Activated naive CD4-positive, alpha-beta T cell treated with Interleukin-2 at 50 U/mL for 16 hours (primary cell): ENCODE measurements at places on chromosomes 2 and 18.

- no peak for DNase-seq
These were observed 402.0 kb downstream of the ALK start for GRCh38 chr2:29519338-29519925.

- no peak for DNase-seq
These were observed 71.5 kb downstream of the SFXN5 start for GRCh38 chr2:72999729-73000725.

- no peak for DNase-seq
These were observed 222.1 kb downstream of the ANKRD30B start for GRCh38 chr18:14970027-14970426.

GRCh38 chr2:172777431-172777830 is 41.8 kb downstream of the RAPGEF4 start:
- DNase-seq = no peak

GRCh38 chr2:9657083-9657482 is 26.3 kb upstream of the YWHAQ start:
- no peak for DNase-seq

- no peak for DNase-seq
These were observed 386.5 kb upstream of the SLC39A10 start for GRCh38 chr2:195270466-195271039.

GRCh38 chr18:80004600-80005342 is 16.4 kb upstream of the TXNL4A start:
- DNase-seq = no peak

GRCh38 chr2:168396131-168396530 is 59.9 kb upstream of the CERS6 start:
- no peak for DNase-seq

- no peak for DNase-seq
These were observed 125.6 kb downstream of the CACNB4 start for GRCh38 chr2:151973013-151973900.

DNA sequence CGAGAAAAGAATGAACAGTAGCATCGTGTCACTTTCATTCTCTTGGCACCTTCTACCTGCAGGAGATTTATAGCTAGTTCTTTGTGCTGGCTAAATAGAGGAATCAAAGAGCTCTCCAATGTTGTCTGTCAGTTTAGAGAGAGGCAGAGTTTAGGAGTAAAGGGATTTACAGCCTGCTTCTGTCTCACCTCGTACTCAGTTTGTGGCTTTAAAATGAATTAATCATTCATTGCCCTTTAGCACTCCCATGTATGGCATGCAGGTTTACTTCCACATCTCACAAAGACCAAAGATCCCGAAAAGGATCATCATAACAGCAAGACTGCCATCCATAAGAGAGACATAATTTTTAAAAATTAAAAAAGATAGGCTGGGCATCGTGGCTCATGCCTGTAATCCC is 42.4 kb upstream of the ATL2 start:
- no peak for DNase-seq

GRCh38 chr2:240728827-240729226 is 37.2 kb downstream of the AQP12A start:
- no peak for DNase-seq

DNA sequence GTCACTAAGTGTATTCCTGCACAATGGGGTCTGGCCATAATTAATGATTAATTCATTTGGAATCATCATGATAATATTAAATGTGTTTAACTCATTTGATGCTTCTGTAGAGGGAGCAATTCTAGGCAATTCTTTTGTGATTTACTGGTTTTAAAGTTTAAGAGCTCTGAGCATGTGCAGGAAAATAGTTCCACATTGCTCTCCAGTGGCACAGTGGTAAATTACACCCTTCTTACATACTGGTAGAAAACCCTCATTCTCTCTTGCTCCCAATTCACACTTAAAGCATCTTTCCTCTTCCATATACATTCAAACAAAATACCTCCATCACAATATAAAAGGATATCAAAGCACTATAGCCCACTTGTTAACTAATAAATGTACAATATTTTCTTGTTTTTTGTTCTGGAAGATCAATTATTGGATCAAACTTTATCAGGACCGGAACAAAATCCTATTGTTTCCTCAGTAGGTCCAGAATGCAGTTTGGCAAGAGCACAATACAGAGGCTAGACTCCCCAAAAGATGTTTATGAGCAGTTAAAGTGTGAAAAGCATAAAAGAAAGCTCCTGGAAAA is 844.3 kb downstream of the MBD2 start:
- DNase-seq = no peak

- no peak for DNase-seq
These were observed 46.0 kb downstream of the ZNF516 start for GRCh38 chr18:76449111-76449453.

DNA sequence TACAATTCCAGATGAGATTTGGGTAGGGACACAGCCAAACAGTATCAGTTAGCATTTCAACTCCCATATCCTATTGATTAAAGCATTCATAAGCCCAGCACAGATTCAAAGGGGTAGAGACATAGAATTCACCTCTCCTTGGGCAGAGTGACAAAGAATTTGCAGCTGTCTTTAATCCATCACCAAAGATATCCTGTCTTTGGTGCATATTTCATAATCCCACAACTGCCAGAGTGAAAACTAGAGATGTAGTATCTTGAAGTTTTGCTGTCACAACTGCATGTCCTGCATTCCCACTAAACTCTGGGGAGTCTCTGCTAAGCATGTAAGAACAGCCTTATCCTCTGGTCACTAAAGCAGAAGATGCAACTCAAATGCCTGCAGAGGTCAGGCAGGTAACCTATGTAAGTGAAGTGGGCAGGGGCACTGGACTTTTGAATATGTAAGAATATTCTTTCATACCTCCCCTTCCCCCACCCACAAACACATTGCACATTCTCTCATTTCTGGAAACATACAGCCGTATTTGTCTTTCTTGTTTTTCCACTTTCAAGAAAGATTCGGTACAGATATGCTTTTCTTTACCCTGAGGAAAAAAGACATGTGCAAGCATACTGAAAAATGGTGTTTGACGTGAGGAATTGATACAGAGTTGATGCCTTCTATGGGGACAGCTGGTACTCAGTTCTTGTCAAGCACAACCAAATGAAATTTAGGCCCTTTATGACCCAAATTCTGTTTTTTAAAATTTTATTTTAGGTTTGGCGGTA is 283.1 kb downstream of the SP3 start:
- no peak for DNase-seq

DNA sequence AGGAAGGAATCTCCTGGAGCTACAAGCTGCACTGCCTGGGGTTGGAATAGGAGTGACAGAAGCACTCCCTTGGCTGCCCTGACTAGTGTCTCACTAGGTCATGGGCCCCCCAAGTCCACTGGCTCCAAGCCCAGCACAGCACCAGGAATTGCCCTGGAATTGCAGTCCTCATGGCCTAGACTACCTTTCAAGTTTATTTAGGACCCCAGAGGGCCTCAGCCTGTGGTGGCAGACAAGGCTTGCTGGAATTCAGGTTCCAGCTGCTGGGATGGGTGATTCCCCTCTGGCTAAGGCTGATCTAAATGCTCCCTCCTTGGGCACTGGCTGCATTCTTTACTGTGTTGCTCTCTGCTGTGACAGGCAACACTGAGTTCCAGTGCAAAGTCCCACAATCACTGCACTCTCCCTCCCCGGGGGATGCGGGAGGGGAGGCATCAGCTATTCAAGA is 14.0 kb downstream of the STRADB start:
- DNase-seq = no peak

- no peak for DNase-seq
These were observed 151.0 kb downstream of the KCNJ3 start for GRCh38 chr2:154849482-154849881.

- peak; percentile 52 for DNase-seq
These were observed 17.4 kb downstream of the CIDEA start for GRCh38 chr18:12271376-12272235.

GRCh38 chr2:138626148-138626547 is 124.6 kb downstream of the SPOPL start:
- no peak for DNase-seq

DNA sequence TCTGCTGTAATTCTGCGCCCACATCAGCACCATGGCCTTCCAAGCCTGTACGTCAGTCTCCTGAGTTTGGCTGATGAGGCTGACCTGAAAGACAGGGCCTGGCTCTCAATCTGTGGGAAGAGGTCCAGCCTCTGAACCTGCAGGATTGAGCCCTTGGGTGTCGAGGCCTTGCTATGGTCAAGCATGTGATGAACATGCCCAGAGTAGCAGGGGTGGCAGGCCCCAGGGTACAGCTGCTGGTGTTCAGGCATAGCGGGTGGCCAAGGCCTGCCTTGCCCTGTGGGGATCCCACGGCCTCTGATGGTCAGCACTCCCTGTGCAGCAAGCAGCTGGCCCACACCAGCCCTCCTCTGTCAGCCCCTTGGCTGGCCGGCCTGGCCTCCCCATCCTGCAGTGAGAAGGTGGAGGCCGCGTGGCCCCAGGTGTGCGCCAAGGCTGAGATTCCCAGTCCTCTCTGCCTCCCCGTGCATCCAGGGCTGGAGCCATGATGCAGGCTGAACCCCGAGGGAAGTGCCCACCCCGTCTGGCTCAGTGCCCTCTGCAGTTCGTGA is 298.4 kb downstream of the NDUFA10 start:
- DNase-seq = no peak

DNA sequence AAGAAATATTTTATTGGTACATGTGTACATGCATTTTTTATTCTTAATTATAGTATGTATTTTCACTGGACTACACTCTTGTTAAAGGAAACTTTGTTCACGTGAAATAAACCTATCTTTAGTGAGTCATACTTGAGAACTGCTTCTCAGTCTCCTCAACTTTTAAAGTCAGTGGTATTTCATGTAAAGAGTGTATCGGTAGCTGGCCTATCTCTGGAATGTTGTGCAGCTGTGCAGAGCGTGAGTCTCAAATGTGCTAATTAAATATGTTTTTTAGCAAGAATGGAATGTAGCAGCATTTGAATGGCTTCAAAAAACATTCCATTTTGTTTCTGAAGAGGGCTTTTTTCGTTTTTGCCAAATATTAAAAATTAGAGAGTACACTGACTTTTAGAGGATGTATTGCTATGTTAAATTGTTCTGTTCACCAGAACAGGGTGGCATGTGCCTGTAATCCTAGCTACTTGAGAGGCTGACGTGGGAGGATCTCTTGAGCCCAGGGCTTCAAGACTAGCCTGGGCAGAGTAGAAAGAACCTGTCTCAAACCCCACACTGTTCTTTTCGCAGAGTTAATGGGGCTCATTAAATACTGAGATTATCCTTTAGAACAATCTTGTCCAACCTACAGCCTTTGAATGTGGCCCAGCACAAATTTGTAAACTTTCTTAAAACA is 14.3 kb downstream of the SPTBN1 start:
- no peak for DNase-seq

DNA sequence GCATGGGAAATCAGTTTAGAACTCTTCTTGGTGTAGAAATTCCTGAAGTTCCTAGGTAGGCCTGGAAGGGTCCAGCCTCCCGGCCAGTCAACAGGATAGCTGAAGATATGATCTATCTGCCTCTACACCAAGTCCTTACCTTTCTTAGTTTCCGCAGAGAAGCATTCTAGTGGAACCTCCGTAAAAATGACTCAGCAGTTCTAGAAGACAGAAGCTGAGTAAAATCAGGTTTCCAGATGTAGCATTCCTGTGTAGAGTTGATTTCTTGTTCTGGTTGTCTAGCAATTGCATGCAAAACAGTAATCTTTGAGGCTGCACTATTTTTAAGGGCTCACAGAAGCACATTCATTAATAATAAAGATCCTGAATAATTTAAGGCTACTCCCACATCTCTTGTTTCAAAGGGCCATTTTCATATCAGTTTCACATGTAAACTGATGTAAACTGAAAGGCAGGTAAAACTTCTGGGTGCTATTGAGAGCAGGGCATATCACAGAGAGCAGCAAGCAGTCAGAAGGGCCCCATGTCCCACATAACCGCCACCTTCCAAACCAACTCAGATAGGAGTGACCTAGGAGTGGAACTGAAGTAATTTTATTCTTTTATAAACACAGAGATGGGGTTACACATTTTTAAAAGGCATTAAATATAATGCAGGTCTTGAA is 3.2 kb upstream of the DYTN start:
- no peak for DNase-seq

DNA sequence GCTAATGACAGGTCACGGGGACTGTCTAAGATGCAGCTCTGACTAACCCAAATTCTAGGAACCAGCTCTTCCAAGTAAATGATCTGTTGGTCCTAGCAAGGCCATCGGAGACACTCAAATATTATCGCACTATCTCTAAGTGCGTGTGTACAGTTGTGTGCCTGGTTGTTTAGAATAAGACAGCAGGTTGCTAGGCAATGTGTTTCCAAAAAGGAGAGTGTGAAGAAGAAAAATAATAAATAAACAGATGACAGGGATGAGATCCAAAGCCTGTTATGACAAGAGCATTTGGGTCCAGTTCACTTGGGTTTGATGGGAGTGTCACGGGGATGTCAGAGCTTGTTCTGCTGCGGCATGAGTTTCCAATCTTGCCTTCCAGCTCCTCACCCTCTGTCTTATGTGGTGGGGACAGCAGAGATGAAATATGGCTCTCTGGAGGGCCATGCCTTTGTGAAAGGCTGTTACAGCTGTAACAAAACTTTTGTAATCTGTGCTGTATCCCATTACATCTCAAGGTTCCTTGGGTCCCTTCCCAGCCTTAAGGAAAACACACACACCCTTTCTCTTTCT is 127.5 kb upstream of the TNP1 start:
- DNase-seq = no peak

GRCh38 chr2:136000502-136000901 is 15.1 kb upstream of the DARS1 start:
- no peak for DNase-seq
